GM12892 (cell line): ENCODE measurements at places on chromosomes 6 and 20.

DNA sequence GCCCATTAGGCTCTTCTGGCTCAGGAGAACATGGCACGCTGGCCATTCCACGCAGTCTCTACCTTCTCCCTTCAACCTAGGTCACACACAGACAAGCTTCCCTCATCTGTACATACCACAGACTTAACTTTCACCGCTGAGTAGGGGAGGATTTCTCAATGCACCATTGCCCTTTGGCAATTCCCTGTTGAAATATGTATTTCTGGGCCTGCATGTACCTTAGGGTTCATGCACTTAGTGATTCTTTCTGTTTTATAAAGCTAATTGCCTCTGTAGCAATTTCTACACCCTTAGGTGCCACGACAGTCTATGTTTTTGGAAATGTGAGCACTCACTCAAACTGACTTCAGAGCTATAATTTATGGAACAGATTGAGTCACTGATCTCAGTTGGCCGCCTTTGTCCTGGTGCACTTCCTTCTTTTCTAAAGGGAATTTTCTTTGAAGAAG, 253.8 kb upstream of the PRDM1 start:
- no peak for DNase-seq

GRCh38 chr20:2168946-2169345, 67.3 kb downstream of the STK35 start:
- no peak for DNase-seq

- no peak for DNase-seq
Observed at GRCh38 chr20:41551011-41551705, 67.0 kb downstream of the CHD6 start.

GRCh38 chr6:11218538-11219399, 13.7 kb downstream of the NEDD9 start:
- DNase-seq: no peak

DNA sequence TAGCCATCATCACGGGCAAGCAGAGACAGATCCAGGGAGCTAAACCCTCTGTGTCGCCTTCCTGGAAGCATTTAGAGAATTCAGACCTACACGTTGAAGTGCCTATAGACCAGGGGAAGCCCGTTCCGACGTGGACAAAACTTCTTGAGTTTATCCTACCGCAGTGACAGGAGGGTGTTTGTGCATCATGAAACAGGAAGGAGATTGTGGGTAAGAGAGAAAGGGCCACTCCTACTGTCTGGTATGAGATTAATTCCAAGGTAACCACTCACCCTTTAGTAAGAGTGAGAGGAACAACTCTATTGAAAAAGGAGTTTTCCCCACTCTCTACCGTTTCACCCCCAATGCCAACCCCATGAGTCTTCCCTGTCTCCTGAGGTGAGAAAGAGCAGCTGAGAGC, 133.7 kb downstream of the TFAP2C start:
- DNase-seq: no peak

- DNase-seq: no peak
Observed at GRCh38 chr6:165635965-165636364, 27.1 kb downstream of the PDE10A start.

DNA sequence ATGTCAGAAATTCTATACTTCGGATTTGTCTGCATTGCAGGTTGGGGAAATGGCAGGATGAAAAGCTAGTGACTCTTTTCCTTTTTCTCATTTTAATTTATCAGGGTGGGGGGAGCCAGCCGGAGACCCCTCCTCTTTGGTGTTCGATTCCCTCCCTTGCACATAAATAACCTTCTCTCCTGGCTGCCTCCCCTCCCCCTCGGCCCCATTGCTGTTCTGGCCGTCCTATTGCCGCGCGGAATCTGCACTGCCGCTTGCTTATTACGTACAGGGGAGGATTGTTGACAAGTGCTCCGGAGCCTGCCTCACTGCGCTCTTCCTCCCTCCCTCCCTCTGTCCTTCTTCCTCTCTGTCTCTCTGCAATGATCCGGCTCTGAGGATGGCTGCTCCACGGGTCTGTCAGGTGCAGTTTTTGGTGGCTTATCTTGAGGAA, 154.7 kb downstream of the JARID2 start:
- no peak for DNase-seq

- DNase-seq: no peak
Observed at GRCh38 chr6:112153926-112154607, 66.7 kb downstream of the FAM229B start.

DNA sequence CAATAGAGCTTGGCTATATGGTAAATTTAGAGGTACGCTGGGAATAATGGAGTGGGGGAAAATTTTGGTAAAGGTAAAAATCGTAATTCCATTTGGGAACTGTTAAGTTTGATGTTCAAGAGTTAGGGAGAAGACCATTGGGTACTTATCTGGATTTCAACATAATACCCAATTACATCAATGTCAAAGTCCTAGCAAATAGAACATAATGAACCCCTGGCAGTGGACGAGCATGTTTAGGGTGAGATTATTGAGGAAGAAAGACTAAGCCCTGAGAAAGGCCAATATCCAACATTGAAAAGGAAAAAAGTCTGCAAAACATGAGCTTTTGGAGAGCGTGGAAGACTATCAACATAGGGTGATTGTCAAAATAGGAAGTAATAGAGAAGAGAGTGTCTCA, 106.6 kb downstream of the TSHZ2 start:
- DNase-seq: no peak

DNA sequence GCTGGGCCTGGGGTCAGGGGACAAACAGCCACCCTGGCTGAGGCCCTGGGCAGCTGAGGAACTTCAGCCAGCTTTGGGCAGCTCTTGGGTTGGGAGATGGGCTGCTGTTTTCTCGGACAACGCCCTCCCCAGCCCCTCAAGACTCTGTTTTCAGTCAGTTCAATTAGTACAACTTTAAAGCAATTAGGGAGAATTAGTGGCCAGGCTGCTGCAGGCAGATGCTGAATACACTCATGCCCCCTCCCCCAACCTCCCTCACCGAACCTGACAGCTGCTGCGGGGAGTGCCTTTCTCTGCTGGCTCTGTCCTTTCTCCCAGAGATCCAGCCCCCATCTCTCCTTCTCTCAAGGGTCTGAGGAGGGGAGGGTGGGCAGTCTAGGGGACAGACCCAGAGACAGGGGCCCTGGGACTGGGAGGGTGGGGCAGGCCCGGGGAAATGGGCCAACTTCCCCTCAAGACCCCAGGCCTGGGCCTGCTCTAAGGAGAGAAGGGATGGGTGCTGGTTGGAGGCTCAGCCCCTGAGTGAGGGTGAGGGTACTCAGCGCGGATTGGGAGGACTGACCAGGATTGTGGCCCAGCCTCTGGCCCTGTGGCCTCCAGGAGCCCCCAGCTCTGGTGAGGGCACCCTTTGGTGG, 17.8 kb upstream of the MYT1 start:
- DNase-seq: no peak

DNA sequence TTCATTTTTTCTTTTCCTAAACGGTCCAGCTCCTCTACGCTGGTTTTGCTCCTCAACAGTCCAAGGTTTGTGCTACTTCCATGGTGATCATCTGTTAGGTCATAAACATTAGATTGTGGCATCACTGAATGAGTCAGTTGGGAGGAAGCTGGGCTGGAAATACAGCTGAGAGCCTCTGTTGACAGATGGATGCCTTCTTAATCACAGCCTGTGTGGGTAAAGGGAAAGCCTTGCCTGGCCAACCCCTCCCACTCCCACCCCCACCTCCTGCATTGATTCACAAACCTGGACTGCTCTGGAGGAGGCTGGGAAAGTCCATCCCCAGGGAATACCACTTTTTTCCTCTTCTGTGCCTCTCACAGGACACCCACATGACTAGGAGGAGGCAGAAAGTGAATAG, 180.6 kb upstream of the CCN2 start:
- DNase-seq: no peak

DNA sequence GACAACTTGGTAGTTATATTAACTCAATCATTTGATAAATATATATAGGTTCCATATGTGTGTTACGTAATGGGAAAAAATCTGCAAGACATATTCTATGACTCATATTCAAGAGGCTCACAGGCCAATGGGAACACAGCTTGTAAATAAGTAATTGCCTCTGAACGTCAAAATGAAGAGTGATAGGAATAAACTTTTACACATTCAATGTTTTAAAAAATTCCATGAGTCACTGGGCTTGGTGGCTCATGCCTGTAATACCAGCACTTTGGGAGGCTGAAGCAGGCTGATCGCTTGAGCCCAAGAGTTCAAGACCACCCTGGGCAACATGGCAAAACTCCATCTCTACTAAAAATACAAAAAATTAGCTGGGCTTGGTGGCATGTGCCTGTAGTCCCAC, 209.4 kb upstream of the MCHR2 start:
- no peak for DNase-seq

DNA sequence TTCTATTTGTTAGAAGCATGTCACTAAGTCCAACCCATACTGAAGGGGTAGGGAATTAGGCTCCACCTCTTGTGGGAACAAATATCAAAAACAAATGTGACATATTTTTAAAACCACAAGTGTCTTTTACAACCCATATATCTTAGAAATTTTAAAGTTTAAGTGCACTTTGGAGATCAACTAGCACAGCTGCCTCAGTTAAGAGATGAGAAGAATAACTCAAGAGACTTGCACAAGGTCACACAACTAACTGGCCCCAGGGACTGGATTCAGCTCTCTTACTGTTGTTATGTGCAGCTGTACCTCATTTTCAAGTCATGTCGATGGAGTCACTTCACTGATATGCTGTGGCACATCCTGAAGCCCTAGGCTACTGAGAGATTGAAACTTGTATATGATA, 102.9 kb upstream of the BMP2 start:
- no peak for DNase-seq

DNA sequence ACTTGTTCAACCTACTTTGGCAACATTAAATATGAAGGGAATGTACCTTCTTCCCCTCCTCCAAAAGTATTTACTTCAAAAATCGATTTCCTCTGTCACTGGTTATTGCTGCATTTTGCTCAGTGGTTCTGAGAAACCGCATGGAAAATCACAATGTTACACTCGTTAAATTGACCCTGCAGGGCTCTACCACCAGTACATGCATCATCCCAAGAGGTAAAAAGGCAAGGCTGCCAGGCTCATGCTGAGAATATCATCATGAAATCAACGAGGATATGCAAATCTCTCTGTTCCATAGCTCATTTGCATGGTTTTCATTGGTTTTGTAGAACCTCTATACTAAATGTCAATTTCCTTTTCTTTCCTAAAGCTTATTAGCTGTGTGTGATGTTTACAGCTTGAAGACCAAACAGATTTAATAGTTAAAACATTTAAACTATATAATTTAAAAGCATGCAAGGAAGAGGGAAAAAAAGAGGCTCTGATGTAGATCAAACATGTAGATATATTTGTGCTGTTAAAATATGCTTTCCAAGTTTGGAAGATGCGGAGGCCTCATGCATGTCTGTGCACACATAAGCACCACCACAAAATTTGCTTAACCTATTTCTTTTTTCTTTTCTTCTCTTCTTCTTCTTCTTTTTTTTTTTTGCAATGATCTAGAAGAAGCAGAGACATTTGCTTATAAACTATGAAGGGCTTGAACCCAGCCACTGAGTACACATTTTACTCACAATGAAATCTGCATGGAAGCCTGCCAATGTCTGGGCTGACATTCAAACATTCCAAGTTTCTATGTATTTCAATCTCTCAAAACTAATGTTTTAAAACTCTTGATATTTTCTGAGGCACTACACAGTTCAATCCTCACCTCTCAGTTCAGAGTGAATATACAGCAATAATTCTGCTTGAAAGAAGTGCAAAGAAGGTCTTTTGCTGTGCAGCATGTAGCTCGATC, 194.0 kb downstream of the GMPR start:
- no peak for DNase-seq

DNA sequence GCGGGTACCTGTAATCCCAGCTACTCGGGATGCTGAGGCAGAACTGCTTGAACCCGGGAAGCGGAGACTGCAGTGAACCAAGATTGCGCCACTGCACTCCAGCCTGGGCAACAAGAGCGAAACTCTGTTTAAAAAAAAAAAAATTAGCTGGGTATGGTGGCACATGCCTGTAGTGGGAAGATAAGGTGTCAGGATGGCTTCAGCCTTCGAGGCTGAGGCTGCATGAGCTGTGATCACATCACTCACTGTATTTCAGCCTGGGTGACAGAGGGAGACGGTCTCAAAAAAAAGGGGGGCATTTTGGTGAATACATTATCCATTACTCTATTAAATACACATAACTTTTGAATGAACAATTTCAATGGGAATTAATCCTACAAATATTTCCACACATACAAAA, 32.4 kb downstream of the SNX3 start:
- no peak for DNase-seq

GRCh38 chr6:106754215-106754614, 124.8 kb downstream of the QRSL1 start:
- no peak for DNase-seq

GRCh38 chr6:33742837-33743236, 3.9 kb downstream of the IP6K3 start:
- DNase-seq: no peak

- DNase-seq: no peak
Observed at GRCh38 chr20:39939241-39939865, 749.7 kb downstream of the MAFB start.

DNA sequence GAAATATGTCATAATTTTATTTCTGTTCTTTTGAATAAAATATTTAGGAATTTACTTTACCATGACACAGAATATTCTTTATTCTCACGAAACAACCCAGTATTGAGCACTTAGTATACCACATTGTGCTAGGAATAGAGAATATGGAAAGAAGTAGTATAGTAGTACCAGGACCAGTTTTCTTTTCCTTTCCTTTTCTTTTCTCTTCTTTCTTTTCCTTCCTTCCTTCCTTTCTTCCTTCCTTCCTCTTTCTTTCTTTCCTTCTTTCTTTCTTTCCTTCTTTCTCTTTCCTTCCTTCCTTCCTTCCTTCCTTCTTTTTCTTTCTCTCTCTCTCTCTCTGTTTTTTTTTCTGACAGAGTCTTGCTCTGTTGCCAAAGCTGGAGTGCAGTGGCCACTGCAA, 7.5 kb upstream of the PLCB4 start:
- no peak for DNase-seq

DNA sequence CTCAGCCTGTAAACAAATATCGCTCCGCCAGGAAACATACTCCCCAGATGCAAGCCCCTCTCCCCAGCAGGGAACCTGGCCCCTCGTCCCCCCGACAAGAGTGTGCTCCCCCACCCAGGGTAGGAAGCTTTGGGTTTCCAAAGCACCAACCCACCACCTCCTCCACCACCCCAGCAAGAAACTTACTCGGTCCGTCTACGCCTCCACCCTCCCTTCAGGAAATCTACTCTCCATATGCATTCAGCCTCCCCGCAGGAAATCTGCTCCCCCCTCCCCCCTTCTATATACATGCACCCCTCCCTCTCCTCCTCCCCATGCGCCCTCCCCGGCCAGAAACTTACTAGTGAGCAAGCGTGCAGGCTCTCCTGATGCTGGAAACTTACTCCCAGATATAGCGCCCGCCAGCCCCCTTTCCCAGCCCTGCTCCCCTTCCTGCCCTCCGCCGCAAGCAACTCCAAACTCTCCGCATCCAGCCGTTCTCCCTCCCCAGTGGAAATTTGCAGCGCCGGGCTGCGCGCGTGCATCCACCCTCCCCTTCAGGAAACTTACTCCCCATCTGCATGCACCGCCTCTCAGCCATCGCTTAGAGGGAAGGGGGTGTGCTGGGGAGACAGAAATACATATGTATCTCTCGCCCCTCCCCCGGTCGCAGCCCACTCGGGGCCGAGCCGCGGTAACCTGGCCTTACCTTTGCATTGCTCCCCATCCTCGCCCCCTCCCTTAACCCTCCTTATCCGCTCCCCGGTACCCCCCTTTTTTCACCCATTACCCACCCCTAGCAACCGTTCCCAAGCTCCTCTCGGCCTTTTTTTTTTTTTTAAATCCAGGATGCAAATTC, at the start of gene TRERF1:
TRERF1 (minus strand) TSS at position 594 of the 838 bp plus-strand sequence. CDS start 182,336 bp downstream, outside the sequence.
- DNase-seq: peak; percentile 59
